Activated CD4-positive, alpha-beta memory T cell treated with anti-CD3 and anti-CD28 coated beads, Interleukin-2, amount 10 ng/mL, durations not matched to agents 7 days and 5 days (primary cell): ENCODE measurements at places on chromosomes 2 and 18. TPM values are rescaled to one million over a fixed set of nuclear protein-coding genes. Genes with fewer than 3 reads are reported as not detected.

DNA sequence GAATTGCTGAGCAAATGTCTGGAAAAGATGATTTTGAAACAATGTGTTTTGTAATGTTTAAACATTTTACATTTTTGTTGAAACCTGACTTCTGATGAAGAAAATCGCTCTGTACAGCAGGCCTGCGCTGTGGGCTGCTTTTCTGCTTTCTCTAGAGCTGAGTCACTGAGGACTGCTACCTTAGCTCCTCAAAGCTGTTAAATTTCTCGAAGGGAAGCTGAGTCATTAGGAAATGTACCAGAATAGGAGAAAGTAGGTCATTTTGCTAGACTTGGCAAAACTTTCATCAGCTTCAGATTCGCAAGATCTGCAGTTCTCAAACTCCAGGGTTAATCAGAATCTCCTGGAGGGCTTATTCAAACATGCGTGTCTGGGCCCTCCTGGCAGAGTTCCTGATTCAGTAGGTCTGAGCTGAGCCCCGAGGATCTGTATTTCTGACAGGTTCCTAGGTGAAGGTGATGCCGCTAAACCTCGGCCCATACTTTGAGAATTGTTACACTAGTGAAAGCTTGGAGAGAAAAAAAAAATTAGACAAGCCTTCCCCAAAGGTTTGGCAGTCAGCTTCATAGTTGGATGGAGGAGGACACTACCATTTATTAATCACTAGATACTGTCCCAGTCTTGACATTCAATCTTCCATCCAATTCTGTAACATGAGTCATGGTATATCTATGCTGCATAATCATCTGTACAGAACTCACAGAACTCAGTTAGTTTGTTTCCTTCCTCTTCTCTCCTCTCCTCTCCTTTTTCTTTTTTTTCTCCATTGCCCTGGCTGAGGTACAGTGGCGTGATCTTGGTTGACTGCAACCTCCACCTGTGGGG, 297.6 kb downstream of the PARD3B start:
- H3K27ac ChIP-seq, result no peak overlapping the region
- no peak overlapping the region for H3K4me3 ChIP-seq
- peak; percentile 25 for DNase-seq
- no peaks in the 10 kb centered on the region for H3K36me3 ChIP-seq
- H3K27me3 ChIP-seq, result peaks cover 34% of the 10 kb centered on the region

DNA sequence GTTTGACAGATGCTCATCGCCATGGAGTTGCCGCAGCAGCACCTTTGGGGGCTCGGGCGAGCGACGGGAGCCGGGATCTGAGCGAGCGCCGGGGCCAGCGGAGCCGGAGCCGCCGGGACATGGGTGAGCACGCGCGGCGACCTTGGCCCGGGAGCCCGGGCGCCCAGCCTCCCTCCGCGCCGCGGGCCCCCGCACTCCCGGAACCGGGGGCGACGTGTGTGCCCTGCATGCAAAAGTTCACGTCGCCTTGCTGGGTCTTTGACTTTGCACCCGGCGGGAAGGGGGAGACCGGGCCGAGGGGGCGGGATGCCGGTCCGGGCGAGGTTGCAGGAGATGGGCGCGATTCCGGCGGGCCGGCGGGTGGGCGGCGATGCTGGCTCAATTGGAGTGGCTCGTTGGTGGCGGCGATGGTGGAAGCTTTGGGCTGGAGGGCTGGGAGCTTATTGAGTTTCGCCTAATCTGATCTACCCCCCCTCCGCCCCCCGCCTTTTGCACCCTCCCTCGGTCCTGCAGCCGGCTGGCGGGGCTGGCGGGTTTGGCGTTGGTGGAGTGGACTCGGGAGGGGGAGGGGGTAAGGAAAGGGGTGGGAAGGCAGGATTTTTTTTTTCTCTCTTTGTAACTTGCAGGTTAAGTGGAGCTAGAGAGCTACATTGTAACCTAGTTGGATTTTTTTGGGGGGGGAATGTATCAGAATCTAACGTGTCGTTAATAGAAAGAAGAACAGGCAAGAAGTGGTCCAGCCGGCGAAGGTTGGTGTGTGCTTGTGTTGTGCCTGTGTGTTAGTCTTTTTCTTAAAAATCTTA, at the start of gene SETBP1:
SETBP1 (plus strand) TSS at position 616 of the 803 bp plus-strand sequence. CDS start 20,459 bp downstream, outside the sequence.
- H3K27ac ChIP-seq, result peak within 1 kb of the TSS; percentile 65
- H3K4me3 ChIP-seq, result no peak within 1 kb of the TSS
- no peaks in the 10 kb centered on the region for H3K36me3 ChIP-seq
- H3K4me1 ChIP-seq, result peaks cover 17% of the 10 kb centered on the region
- peaks cover 30% of the 10 kb centered on the region for H3K27me3 ChIP-seq

- no peak overlapping the region for H3K4me3 ChIP-seq
- peaks cover 9% of the 10 kb centered on the region for H3K27me3 ChIP-seq
- H3K36me3 ChIP-seq, result no peaks in the 10 kb centered on the region
- DNase-seq, result no peak
Observed at GRCh38 chr2:206481056-206481455, 37.7 kb downstream of the ADAM23 start.

GRCh38 chr2:136013136-136013685, 27.8 kb upstream of the DARS1 start:
- no peak overlapping the region for H3K4me3 ChIP-seq
- H3K27ac ChIP-seq, result no peak overlapping the region
- DNase-seq, result no peak
- no peaks in the 10 kb centered on the region for H3K27me3 ChIP-seq
- H3K36me3 ChIP-seq, result peaks cover 19% of the 10 kb centered on the region

Gene GBX2
- total RNA-seq, result not detected

Gene TIGD1
- total RNA-seq, result 7.9 TPM
